Hematopoietic multipotent progenitor cell (in vitro differentiated cells): ENCODE measurements at places on chromosomes 1 and 21. TPM values are rescaled to one million over a fixed set of nuclear protein-coding genes. Genes with fewer than 3 reads are reported as not detected.

Gene HFM1
- total RNA-seq, result 2.4 TPM

Gene EFNA3
- 4.8 TPM for total RNA-seq

Gene S100A2
- total RNA-seq, result 0.27 TPM

Gene TDRD5
- under 0.01 TPM for total RNA-seq

Gene CCDC185
- total RNA-seq, result not detected

Gene SERPINC1
- total RNA-seq, result under 0.01 TPM

Gene CATSPERE
- total RNA-seq, result 0.54 TPM

Gene TCHHL1
- not detected for total RNA-seq

Gene SRSF4
- total RNA-seq, result 30.2 TPM

Gene FHAD1
- under 0.01 TPM for total RNA-seq

Gene CLEC20A
- 0.54 TPM for total RNA-seq

DNA sequence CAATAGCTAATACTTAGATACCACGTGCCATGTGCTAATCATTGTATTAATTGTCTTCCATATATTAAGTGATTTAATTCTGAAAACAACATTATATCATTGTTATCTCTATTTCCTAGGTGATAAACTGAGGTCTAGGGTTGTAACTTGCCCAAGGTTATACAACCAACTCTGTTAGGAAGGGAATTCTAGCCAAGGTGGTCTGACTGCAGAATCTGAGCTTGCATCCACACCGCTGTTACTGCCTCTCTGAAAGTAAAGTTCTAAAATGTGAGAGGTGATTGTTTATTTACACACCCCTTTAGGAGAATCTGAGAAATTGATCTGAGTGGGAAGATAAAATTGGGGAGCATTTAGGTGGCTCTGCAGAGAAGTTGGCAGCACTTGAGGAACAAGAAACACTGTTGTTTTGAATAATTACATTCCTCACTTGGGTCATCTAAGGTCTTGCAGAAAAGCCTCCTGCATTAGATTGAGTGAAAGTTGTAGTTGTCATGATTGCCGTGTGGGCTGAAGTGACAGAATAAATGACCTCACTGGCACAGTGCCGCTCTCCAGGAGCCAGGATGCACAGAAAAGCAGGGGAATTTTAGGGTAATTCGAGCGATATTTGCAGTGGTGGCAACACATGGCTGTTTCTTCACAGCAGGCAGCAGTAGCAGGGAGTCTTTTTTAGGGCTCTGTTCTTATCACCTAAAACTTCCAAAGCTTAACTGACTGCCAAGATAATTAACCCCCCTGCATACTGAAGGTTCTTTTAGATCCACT, 121.7 kb downstream of the ADGRL4 start:
- no peak for DNase-seq

- no peak for DNase-seq
These were observed 548.5 kb upstream of the NEGR1 start for GRCh38 chr1:72830606-72831390.

- no peak for DNase-seq
These were observed 109.8 kb downstream of the CACHD1 start for GRCh38 chr1:64579767-64580166.

DNA sequence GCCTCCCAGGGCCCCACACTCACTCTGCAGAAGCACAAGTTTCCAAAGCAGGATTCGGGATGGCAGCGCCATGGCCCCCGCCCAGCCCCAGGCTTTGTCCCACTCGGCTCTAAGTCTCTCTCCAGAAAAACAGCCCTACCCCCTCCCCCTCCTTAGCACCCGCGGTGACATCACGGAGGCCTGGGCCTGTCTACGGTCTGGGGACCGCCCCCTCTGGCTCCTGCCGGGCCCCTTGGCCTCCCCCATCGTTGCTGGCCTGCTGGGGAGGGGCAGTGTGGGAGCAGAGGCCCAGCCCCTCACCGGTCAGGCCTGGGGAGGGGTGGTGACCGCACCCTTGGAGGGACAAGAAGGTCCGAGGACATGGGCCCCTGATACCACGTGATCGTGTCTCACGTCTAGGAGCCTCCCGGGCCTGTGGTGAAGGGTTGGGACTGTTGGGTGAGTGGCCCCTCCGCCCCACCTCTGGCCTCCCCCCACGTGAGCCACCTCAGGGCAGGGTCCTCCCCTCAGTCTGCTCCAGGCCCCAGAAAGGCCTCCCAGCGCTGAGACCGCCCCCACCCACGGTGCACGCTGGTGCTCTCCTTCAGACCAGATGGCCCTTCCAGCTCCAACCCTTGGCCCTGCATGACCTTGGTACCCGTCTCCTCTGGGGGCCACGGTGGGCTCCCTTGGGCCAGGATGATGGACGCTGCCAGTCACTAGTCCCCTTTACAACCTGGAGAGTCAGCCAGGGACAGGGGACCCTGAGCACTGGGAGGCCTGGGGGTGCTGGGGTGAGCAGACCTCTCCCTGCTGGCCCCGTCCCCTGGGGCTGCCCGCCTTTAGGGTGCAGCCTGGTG, at the start of gene MXRA8:
Gene MXRA8, minus strand, starts transcription at position 123 of the 839 bp plus-strand sequence. Its CDS starts 51 bp downstream, at position 72.
- DNase-seq, result peak; percentile 28

DNA sequence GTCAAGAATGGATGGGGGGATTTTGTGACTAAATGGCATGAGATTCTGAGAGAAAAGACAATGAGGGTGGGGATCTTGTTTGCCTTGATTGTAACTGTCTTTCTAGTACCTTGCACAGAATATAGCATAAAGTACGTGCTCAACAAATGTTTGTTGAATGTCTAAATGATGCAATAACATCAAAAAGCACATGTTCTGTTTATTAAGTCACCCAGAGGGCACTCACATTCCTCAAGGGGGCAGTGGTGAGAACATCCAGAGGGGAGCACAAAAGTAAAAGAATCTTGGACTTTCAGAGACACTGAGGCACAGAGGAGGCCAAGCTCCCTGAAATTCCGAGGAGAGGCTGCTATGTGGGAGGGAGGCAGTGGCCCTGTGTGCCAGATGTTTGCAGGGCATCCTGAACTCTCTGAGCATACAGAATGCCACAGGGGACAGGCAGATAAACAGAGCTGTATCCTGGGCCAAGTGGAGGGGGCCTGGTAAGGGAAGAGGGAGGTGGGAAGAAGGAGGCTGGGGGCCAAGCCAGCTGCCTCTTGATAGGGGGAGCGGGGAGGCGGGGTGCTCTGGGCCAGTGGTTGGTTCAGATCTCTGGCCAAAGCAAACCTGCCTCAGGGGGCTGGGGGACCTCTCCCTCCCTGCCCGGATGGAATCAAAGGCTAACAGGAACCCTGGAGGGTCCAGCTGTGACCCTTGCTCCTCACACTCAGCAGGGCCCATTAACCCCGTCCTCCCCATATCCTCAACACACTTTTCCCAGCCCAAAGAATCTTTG, 6.5 kb upstream of the ATP1A2 start:
- peak; percentile 78 for DNase-seq

- no peak for DNase-seq
These were observed 1.8 kb downstream of the MX2 start for GRCh38 chr21:41363370-41364270.

DNA sequence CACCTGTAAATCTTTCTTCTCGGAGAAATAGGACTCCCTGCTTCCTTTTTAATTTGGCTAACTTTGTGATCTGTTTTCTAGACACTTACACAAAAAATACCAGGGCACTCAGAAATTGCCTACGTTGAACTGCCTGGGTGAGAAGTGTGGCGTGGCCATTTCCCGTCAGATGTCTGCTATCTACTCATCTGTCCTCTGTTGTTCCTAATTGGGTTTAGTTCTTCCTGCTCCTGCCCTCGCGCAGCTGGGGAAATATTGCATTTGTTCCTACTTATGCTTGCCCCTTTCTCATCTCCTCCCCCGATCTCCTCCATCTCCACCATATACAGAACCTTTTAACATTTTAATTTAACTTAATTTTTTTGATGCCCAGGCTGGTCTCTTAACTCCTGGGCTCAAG, 55.1 kb downstream of the CD58 start:
- DNase-seq, result no peak

- DNase-seq, result no peak
These were observed 490.6 kb upstream of the VAMP3 start for GRCh38 chr1:7280347-7280960.

DNA sequence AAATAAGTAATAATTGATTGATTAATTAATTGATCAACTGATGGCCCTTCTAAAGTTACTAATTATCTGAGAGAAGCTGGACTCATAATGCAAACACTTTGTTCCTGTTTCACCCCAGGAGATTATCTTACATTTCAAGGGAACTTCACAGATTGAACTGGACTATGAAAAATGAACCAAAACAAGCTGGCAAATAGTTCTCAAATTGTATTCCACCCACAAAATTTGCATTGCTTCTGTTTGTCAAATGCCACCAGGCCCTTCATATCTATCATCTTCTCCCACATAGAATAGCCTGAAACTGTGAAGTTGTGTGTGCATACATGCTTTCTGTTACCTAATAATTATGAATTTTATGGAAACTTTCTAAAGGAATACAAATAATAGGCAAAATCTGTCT, 104.0 kb downstream of the ZNF281 start:
- no peak for DNase-seq

DNA sequence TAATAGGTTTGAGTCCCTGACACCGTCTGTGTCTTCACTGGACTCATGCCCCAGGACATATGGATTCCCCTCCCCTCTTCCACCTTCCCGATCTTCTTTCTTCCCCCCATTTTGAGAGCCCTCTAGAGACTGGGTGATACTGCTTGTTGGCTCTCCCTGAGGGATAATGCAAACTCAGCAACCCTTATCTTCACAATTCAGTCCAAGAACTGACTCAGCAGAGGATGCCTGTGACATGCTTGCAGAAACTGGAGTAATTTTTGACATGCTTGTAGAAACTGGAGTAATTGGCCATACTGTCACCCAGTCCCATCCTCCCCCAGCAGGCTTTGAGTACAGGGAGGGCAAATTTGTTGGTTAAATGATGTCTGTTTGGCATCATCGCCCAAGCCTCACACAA, 127.6 kb upstream of the CTTNBP2NL start:
- DNase-seq, result no peak

GRCh38 chr1:233816348-233816747, 88.1 kb upstream of the SLC35F3 start:
- DNase-seq, result no peak

DNA sequence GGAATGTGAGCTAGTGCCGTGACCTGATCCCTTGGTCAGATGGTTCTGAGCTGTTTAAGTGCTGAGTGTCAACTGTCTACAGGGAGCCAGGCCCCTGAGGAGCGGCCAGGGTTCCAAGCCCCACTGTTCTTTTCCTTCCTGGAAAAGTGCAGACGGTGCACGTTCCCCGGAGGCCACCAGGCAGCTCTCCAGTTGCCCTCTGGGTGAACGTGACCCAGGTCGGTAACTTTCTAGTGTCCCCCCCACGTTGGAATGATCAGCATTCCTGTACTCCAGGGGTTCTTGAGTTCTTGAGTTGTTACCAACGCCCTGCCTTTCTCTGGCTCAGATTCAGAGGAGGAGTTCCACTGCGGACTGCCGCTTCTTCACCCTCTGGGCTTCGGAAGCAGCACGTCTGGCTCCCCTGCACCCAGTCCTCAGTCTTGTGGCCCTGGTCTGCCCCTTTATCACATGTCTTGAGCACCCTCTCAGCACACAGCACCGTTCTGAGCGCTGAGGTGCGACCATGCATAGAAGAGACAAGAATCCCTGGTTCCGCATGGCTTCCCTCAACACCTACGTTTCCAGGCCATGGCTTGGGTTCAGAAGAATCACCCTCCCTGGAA, 131.5 kb downstream of the DHRS3 start:
- no peak for DNase-seq

- DNase-seq, result peak; percentile 33
These were observed at the start of gene RIMKLA for GRCh38 chr1:42380586-42381279. RIMKLA (plus strand) TSS chr1:42380792; CDS start chr1:42380935, 143 bp downstream.

- DNase-seq, result no peak
These were observed 144.5 kb upstream of the RUNX3 start for GRCh38 chr1:25074351-25075227.

GRCh38 chr21:14215971-14216641, at the start of gene RBM11:
RBM11 (plus strand) TSS chr21:14216157; CDS start chr21:14216187, 30 bp downstream.
- peak; percentile 66 for DNase-seq

- no peak for DNase-seq
These were observed 33.1 kb upstream of the EXOSC10 start for GRCh38 chr1:11132563-11133293.

GRCh38 chr1:30444401-30444800, 279.0 kb downstream of the MATN1 start:
- DNase-seq, result no peak

- DNase-seq, result no peak
These were observed 1290.5 kb upstream of the B3GALT2 start for GRCh38 chr1:194476872-194477271.

- no peak for DNase-seq
These were observed 31.7 kb upstream of the BACE2 start for GRCh38 chr21:41136286-41136685.

GRCh38 chr1:172221436-172221835, 199.0 kb upstream of the C1orf105 start:
- DNase-seq, result no peak

- DNase-seq, result no peak
These were observed 7.9 kb downstream of the CDK18 start for GRCh38 chr1:205512059-205513045.

- DNase-seq, result no peak
These were observed 503.5 kb downstream of the LTN1 start for GRCh38 chr21:28489162-28489561.

DNA sequence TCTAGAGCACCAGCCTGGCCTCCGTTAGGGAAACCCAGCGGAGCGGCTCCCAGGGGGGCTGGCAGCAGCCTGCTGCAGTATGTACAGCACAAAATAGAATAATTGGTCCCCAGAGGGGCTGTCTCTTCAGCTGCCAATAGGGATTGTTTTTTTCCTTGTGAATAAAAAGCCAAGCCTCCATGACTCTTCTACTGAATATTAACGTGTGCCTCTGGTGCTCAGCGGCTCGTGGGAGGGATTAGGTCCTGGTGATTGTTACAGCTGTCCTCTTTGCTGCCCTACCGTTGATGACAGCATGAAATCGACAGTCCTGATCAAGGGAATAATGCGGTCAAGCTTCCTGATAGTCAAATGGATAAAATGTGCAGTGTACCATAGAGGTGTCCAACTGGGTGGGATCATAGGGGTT, 190.7 kb upstream of the RUNX1 start:
- no peak for DNase-seq

GRCh38 chr1:67958472-67958871, 92.0 kb downstream of the DIRAS3 start:
- DNase-seq, result no peak

- DNase-seq, result no peak
These were observed 65.1 kb downstream of the DISC1 start for GRCh38 chr1:231691618-231692259.
